Mesangial cell (primary cell): ENCODE measurements at places on chromosomes 13 and 19. TPM values are rescaled to one million over a fixed set of nuclear protein-coding genes. Genes with fewer than 3 reads are reported as not detected.

Gene NKG7
- total RNA-seq: not detected in 2 replicates

Gene VSTM2B
- not detected in 2 replicates for total RNA-seq

Gene RXFP2
- total RNA-seq: not detected in 2 replicates

Gene CPT1C
- 4.4 and 30.8 TPM in 2 replicates for total RNA-seq

Gene SOX1
- not detected in 2 replicates for total RNA-seq
